ENCODE measurements at places on chromosomes 3 and 15.

DNA sequence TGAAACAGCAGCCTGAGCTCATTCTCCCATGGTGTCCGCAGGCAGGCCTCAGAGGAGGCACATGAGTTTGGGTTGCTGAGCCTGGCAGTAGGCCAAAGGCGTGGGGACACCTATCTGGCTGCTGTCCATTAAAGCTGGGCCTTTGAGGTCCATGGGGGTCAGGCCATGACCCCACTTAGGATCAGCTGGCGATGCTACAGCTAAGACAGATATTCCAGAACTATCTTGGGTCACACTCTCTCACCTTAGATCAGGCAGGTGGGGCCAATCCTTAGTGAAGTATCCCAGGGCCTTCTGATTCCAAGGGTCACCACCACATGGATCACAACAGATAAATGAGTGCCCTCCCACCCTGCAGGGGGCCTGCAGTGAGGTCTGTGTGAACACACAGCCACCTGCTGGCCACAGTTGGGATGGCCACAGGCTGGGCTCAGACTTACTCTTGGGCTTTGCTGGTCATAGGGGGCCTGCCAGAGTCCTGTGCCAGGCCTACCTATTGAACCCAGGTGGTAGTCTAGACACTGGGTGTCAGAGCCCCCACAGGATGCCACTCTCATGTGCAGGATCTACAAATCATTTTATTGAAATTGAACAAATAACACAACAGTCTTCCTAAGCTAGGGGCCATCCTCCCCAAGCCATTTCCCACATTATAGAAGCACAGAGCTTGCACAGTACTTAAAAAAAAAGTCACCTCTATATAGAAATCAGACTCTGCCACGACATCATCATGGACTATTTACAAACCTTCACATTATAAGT, 2.0 kb upstream of the HYAL2 start:
- peak; percentile 89 for DNase-seq

- DNase-seq, result peak; percentile 67
These were observed 519.7 kb downstream of the FOXP1 start for GRCh38 chr3:71063773-71064290.

- peak; percentile 47 for DNase-seq
These were observed 735 bp downstream of the STIMATE start for GRCh38 chr3:52896613-52897012.

DNA sequence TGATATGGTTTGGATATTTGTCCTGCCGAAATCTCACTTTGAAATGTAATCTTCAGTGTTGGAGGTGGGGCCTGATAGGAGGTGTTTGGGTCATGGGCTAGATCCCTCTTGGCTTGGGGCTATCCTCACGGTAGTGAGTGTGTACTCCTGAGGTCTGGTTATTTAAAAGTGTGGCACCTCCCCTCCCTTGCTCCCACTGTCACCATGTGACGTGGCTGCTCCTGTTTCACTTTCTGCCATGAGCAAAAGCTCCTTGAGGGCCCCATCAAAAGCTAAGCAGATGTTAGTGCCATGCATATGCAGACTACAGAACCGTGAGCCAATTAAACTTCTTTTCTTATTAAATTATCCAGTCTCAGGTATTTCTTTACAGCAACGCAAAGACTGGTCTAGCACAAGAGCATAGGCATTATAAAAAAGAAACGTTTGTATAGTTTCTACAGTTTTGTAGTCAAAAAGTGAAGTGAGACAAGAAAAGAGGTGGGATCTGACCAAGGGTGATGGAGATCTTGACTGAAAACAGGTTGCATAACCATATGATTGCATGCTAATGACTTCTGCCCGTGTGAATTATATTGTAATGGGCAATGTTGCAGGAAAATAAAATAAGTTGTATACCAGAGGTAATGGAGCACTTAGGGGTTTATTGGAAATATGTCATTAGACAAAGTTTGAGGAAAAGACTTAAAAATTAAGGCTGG, 28.5 kb upstream of the CLASP2 start:
- DNase-seq, result no peak

GRCh38 chr3:8610951-8611350, 33.6 kb downstream of the SSUH2 start:
- DNase-seq, result no peak

GRCh38 chr3:172040981-172041963, 1.9 kb downstream of the FNDC3B start:
- DNase-seq, result peak; percentile 65

GRCh38 chr3:32952369-32953077, 1.1 kb downstream of the CCR4 start:
- no peak for DNase-seq

DNA sequence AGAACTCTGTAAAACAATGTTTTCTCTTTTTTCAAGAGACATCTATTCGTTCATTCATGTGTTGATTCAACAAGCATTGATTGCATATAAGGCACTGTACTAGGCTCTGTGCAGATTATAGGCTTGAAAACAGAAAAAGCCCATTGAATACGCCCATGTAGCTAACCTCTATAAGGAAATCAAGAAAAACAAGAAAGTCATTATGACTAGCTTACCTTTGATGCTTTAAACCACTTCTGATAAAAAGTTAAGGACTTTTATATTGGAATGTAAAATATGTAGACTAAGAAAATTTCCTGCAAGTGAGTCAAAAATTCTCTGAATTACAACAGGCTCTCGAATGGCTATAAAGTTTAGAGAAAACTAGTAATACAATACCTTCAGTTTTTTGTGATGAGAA, 92.5 kb downstream of the BDH1 start:
- DNase-seq, result no peak

DNA sequence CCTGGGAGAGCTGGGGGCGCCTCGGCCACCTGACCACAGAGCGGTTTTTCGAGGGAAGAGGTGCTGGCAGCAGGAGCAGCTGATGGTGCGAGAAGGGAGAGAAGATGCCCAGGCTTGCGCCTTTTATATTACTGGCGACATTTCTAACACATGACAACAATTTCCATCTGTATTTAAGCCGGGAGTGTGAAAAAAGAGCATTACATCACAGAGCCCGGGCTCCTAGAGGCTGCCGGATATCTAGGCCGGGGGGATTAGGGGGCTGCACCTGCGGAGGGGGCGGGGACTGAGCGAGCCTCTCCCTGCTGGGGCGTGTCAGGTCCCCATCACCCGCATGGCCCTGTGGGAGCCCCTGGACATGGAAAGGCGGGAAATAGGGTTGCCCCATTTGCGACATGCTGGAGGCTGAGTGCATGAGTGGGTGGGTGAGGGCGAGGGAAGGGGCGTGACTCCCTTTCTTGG, 440.7 kb downstream of the MAGI1 start:
- no peak for DNase-seq

- DNase-seq, result no peak
These were observed 157.3 kb upstream of the UBE2E1 start for GRCh38 chr3:23648326-23648995.

- no peak for DNase-seq
These were observed 31.9 kb downstream of the SUSD5 start for GRCh38 chr3:33186524-33187367.

DNA sequence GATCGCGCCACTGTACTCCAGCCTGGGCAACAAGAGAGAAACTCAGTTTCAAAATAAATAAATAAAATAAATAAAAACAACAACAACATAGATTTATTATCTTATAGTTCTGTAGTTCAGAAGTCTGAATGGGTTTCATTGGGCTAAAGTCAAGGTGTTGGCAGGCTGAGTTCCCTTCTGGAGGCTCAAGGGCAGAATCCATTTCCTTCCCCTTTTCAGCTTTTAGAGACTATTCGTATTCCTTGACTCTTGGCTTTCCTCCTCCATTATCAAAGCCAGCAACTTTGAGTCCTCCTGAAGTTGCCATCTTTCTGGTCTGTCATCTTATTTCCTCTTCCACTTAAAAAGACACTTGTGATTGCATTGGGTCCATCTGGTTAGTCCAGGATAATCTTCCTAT, 12.1 kb downstream of the BLM start:
- no peak for DNase-seq

- no peak for DNase-seq
These were observed 22.3 kb downstream of the FBXL2 start for GRCh38 chr3:33299395-33300081.

- DNase-seq, result peak; percentile 48
These were observed 14.5 kb downstream of the EFCAB12 start for GRCh38 chr3:129413687-129414506.

DNA sequence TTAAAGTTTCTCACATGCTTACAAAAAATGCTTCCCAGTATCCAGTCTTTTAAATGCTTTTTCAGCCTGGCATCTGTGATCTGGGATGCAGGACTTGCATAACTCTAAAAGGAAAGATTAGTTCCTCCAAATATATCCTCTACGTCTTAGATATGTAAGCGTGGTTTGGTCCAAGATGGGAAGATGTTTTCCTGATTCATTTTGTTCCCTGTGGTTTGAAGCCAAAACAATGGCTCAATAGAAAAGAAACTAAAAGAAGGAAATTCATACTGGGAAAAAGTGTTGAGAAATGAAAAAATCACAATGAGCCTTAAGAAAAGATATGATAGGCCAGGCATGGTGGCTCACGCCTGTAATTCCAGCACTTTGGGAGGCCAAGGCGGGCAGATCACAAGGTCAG, 1002.8 kb downstream of the NAALADL2 start:
- DNase-seq, result no peak

- peak; percentile 80 for DNase-seq
These were observed 6.5 kb upstream of the ALDH1A3 start for GRCh38 chr15:100873029-100873677.

GRCh38 chr15:77039848-77040247, 31.1 kb downstream of the TSPAN3 start:
- no peak for DNase-seq

GRCh38 chr3:17894434-17895060, 152.1 kb upstream of the TBC1D5 start:
- peak; percentile 84 for DNase-seq

GRCh38 chr15:58549013-58549784, 117.4 kb downstream of the LIPC start:
- peak; percentile 86 for DNase-seq

- no peak for DNase-seq
These were observed 51.5 kb downstream of the ZMAT3 start for GRCh38 chr3:179020112-179020511.

DNA sequence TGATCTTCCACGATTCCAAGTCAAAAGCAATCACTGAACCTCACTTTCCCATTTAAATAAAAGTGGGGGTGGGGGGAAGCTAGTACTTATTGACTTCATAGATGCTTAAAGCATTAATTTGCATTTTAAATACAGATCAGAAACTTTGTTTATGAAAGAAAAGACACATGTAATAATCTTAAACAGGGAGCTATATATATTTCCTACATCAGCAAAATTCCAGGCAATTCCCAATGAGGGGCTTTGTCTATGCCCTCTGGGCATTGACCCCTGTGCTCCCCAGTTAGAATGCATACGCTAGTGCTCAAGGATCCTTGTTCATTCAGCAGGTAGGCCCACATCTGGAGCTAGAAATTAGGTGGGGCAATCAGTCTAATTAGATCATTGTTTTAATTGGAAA, 20.0 kb downstream of the SERPINI2 start:
- DNase-seq, result no peak

DNA sequence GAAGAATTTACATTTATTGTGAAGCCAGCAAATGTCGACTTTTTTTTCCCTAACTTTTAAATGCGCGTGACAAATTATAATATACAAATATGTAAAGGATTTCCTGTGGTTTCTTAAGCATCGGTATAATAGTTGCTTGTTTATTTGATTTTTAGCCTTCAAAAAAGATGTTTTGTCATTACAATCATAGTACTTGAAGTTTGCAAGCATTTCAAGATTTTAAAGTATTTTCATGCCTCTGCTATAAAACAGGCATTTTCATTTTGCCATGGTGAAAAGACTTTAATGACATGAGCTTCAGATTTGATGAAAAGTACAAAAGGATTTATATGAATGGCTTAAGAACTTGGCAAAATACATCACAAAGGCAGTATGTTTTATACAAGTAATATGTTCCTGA, 9.4 kb upstream of the P2RY12 start:
- DNase-seq, result no peak

- DNase-seq, result no peak
These were observed 6.1 kb downstream of the CD96 start for GRCh38 chr3:111548092-111548491.

All from islet precursor cell (in vitro differentiated cells).